ENCODE measurements at places on chromosomes 1 and 21.

- no peak for DNase-seq
Observed at GRCh38 chr21:16072221-16072620, 342.4 kb downstream of the USP25 start.

GRCh38 chr1:98068016-98068415 lies 147.2 kb upstream of the DPYD start:
- DNase-seq: no peak

- no peak for DNase-seq
Observed at GRCh38 chr1:215899901-215900300, 332.8 kb downstream of the KCTD3 start.

GRCh38 chr1:233897325-233898162 lies 6.9 kb upstream of the SLC35F3 start:
- no peak for DNase-seq

Data from stimulated activated CD4-positive, alpha-beta T cell treated with anti-CD3 and anti-CD28 coated beads, Interleukin-4, amount 100 ng/mL, for 24 hours (primary cell).